Suprapubic skin (tissue), 4 donors: ENCODE measurements at places on chromosomes 6 and 20.

- no peaks in the 10 kb centered on the region for H3K4me1 ChIP-seq
- DNase-seq: no peak
- no peak overlapping the region for H3K4me3 ChIP-seq
- H3K27ac ChIP-seq: no peak overlapping the region
- H3K27me3 ChIP-seq: no peaks in the 10 kb centered on the region
- H3K36me3 ChIP-seq: no peaks in the 10 kb centered on the region
Observed at GRCh38 chr6:111921103-111921502, 47.9 kb upstream of the FYN start.

DNA sequence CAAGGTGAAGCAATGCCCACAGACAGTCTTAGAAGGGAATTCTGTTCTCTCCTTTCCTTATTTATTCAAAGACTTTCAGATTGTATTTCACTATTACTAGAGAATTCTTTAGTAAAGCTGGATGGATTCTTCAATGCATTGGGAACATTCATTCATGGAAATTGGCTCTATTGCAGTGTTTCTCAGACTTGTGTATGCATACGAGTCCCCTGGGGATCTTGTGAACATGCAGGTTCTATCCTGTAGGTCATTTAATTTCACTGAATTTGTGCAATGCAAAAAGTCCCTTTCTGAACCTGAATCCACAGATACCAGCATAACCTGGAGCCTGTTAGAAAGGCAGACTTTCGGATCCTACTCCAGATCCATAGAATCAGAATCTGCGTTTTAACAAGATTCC lies 160.9 kb upstream of the AHI1 start:
- H3K36me3 ChIP-seq: no peaks in the 10 kb centered on the region
- H3K4me1 ChIP-seq: no peaks in the 10 kb centered on the region
- no peaks in the 10 kb centered on the region for H3K27me3 ChIP-seq
- DNase-seq: no peak
- no peak overlapping the region for H3K4me3 ChIP-seq

- H3K27me3 ChIP-seq: no peaks in the 10 kb centered on the region
- no peak for DNase-seq
- H3K4me3 ChIP-seq: no peak overlapping the region
- H3K27ac ChIP-seq: no peak overlapping the region
Observed at GRCh38 chr20:31497838-31498540, 16.3 kb upstream of the HM13 start.

GRCh38 chr20:50278377-50278683 lies 87.7 kb downstream of the CEBPB start:
- H3K36me3 ChIP-seq: no peaks in the 10 kb centered on the region
- DNase-seq: no peak
- H3K4me1 ChIP-seq: peaks cover 48% of the 10 kb centered on the region
- no peaks in the 10 kb centered on the region for H3K27me3 ChIP-seq
- H3K4me3 ChIP-seq: no peak overlapping the region

- H3K36me3 ChIP-seq: no peaks in the 10 kb centered on the region
- no peak overlapping the region for H3K4me3 ChIP-seq
- no peak for DNase-seq
- no peaks in the 10 kb centered on the region for H3K27me3 ChIP-seq
Observed at GRCh38 chr20:38799203-38799602, 6.3 kb upstream of the PPP1R16B start.

GRCh38 chr6:148235446-148235845 lies 107.2 kb upstream of the SASH1 start:
- H3K4me1 ChIP-seq: peaks cover 21% of the 10 kb centered on the region
- H3K27me3 ChIP-seq: no peaks in the 10 kb centered on the region
- DNase-seq: no peak
- H3K36me3 ChIP-seq: no peaks in the 10 kb centered on the region
- H3K27ac ChIP-seq: no peak overlapping the region
- no peak overlapping the region for H3K4me3 ChIP-seq
